LoVo (cell line): ENCODE measurements at places on chromosomes 2 and 18.
A peak's percentile ranks its signal among the peaks of the same experiment; 100 is the strongest.

- DNase-seq = no peak
Observed at GRCh38 chr18:11512096-11513025, 97.0 kb upstream of the SLC35G4 start.

DNA sequence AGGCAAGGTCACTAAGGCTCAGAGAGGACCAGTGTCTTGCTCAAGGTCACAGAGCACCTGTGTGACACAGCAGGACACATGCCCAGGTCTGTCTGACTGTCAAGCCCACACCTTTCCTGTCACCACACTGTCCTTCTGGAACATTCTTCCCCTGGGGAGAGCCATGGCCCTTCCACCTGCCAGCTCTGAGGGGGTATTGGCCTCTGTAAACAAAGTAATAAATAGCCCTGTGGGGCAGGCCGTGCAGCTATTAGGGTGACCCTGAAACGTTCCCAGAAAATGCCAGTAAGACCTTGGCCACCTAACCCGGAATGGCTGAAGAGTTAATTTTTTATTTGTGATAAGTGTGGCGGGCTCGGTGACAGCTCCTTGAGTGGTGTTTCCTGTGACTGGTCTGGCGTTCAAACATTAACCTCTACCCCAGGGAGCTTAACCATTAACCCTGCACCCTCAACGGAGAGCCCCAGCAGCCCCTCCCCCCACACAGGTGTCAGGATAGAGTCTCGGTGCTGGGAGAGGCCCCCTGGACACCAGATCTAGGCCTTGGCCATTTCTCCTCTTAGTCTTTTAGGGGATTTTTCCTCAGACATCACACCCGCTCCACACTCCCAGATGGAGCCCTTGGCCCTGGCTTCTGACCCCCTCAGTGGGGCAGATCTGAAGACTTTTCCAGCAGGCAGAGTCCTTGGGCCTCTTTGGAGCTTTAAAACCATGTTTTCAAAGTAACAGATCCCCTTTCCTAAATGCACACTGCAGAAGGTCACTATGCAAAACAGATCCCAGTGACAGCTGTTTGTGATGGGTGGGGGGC, 36.6 kb downstream of the SCTR start:
- DNase-seq = peak; percentile 38

DNA sequence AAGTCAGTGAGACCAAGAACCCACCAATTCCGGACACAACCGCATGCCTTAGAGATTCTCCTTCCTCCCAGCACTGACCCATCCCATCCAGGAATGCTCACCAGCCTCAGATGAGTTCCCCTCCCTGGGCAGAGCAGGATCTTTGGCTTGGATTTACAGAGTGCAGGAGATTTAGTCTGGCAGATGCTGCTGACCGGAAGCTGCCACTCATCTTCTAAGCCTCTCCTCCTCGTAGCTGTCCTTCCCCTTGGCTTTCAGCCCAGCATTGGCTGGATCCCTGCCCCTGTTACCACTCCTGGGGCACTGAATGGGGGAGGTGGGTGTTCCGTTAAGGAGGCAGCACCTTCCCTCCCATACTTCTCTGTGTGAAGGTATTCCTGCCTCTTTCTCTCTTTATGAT, 53.2 kb downstream of the VWA3B start:
- no peak for DNase-seq

DNA sequence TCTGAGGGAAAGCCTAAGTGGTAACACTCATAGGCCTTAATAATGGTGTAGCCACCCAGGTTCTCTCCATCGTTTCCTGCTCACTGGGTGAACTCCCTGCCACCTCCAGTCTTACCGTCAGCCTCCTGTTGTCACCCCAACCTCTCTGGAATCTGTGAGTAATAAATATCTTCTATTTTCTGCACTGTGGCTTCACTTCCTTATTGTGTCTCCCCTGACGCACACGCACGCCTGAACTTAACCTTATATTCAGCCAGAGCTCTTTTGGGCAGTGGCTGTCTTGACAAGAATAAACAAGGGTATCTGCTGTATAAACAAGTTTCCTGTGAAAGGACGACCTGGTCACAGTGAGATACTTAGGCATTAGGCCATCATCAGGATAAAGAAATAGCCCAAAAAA, 467.2 kb downstream of the SPAG16 start:
- no peak for DNase-seq

DNA sequence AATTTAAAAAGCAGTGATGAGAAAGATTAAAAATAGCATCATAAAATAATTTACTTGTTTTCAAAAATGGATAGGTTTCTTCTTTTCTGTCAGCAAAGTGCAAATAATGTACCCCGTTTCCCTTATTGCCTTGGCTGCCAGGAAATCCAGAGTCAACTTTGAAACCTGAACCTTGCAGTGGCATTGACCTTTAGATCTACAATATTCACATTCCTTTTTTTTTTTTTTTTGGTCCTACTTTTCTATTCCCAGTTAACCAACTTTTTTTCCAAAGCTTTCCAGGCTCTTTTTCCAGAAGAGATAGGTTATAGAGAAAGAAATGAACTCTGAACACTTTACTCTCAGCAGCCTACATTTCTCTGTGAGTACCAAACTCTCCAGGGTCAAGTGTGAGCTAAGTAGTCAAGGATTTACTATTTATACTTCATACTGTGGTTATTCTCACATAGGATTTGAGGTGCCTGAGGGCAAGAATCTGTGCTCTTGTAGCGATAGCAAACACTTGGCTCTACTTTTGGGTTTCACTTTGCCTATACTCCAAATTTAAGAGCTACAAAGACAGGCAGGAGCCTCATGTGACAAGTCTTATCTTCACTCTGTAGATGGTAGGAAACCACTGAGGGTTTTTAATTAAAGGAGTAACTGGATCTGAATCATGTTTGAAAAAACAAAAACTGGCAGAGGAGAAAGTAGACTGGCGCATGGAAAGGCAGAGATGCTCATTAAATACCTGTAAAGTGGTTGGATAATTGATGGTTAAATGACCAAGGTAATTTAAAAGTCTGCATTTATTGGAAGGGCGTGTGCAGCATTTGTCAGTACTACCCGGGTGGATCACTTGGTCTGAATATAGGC, 63.2 kb upstream of the TMEM17 start:
- DNase-seq = peak; percentile 20

GRCh38 chr18:60684843-60685513, 312.4 kb upstream of the MC4R start:
- DNase-seq = peak; percentile 33

- DNase-seq = no peak
Observed at GRCh38 chr2:170576296-170576695, 138.8 kb upstream of the SP5 start.

- DNase-seq = no peak
Observed at GRCh38 chr2:162043132-162043531, 30.9 kb downstream of the DPP4 start.

GRCh38 chr2:43133708-43134570, 92.5 kb downstream of the ZFP36L2 start:
- DNase-seq = no peak

DNA sequence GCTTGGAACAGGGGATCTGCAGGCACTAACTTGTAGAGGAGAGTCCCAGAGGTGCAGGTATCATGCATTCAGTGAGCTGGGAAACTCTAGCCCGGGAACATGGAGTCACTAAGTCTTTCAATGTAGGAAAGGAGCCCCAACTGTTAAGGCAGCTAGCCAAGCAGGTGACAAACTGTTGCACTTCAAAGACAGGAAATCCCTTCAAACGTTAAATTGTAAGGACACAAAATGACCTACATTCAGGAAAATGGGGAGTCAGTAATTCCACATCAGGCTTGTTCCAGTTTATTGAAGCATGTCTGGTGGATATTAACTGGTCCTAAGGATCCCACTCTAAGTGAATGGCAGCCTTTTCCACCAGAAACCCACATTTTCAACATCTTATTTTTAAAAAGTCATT, 364.5 kb downstream of the MTX2 start:
- DNase-seq = no peak

- no peak for DNase-seq
Observed at GRCh38 chr2:106876699-106877098, 9.3 kb downstream of the ST6GAL2 start.

DNA sequence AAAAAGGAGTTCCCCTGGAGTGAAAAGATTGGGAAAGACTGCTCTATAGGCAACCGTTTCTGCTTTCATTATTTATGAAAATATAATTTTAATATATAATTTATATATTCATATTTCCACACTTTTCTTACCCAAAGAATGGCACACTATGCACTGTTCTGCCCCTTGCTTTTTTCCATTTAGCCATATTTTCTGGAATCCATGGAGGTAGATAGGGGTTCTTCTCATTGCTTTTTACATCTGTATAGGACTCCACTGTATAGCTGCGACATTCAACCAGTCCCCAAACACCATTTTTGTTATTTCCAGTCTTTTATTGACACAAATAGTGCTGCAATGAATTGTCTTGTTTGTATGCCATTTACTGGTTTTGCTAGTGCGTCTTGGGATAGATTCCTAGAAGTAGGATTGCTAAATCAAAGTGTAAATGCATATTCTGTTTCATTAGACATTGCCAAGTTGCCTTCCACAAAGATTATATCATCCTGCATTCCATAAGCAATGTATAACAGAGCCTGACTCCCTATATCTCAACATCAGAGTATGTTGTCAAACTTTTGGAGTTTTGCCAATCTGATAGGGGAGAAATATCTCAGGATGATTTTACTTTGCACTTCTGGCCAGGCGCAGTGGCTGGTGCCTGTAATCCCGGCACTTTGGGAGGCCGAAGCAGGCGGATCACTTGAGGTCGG, 26.6 kb upstream of the TCF7L1 start:
- DNase-seq = no peak

GRCh38 chr2:208906330-208906729, 499.7 kb downstream of the PTH2R start:
- no peak for DNase-seq

DNA sequence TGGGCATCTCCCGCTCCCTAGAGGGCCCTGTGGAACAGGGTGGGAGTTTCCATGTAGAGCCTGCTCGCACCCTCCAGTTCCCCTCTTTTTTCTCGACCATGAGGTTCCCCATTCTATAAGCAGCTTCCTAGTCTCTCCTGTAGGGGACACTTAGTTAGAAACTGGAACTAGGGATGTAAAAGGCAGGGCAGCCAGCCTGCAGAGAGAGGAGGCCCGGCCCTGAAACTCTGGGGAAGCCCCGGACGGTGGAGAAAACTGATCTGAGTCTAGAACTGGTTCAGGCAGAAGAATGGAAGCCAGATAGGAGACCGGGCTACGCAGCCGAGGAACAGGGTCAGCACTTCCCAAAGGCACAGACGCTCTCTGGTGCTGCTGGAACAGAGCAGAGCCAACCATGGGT, 51.6 kb upstream of the ATG16L1 start:
- no peak for DNase-seq

DNA sequence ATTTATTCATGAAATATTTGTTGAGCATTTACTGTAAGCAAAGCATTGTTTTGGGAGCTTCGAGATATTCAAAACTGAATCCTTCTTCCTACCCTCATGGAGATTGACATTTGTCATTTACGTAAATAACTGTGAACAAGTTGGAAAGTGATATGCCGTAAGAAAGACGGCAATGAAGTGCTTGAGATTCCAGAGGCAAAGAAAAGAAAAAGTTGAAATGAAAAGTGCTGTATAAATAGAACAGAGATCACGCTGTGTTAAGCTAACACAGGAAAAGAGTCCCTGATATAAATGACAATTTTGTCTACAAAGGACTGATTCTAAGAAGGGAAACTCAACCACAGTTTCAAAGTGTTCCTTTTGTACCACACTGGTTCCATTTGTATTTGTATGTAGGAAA, 1.8 kb downstream of the CHRNA1 start:
- DNase-seq = no peak

GRCh38 chr2:223219872-223220657, 168.1 kb downstream of the KCNE4 start:
- no peak for DNase-seq

DNA sequence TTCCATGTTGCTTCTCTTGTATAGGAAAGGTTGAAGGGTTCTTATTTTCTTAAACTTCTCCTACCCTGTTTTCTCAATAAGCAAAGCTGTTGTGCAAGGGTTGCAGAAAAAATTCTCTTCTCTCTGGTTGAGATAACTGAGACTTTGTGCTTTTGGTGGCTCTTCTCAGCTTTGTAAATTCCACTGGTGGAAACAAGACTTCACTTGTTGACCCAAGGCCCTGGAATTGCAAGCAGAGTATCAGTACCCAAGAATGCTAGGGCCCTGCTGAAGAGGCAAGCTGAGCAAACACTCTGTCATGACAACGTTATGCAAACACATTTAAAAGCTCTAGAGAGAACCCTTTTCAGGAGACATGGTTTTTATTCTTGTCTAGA, 294.7 kb upstream of the EPAS1 start:
- no peak for DNase-seq

DNA sequence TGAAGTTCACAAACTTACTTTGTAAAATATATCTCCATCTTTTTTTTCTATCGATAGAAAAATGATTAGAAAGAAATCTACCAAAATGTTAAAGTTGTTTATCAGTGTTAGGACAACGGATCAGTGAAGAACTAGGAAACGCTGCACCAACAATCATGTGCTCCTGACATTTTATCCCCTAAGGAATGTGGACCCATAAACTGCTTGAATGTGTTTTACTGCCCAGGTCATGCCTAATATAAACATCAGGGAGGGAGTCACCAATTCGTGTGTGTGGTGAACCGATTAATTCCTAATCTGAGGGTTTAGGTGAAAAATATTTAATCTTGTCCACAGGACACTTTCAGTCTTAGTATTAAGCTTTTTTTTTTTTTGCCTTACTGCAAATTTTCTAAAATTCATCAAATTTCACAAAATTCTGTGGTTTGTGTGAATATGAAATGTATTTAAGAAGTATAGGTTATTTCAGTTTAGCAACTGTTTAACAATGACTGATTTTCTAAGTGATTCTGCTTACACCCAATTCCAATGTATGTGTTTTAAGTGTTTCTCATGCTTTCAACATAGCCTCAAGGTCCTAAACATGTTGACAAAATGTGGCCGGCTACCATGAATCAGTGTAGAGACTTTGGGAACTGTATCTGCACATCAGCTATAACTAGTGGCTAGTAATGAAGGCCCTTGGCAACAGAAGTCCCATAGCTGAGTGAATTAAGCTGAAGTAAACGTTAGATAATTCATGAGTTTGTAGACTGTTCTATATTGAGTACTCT, 11.1 kb upstream of the KIDINS220 start:
- DNase-seq = no peak

DNA sequence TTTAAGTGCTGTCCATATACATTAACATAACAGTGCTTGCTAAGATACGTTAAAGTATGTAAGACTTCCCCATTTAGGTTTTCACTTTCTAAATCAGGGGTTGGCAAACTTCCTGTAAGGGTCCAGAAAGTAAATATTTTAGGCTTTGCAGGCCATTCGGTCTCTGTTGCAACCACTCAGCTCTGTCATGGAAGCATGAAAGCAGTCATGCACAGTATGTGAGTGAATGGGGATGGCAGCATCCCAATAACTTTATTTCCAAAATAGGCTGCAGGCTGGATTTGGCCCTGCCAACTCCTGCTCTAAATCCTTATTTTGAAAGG, 128.7 kb downstream of the PLA2R1 start:
- no peak for DNase-seq

DNA sequence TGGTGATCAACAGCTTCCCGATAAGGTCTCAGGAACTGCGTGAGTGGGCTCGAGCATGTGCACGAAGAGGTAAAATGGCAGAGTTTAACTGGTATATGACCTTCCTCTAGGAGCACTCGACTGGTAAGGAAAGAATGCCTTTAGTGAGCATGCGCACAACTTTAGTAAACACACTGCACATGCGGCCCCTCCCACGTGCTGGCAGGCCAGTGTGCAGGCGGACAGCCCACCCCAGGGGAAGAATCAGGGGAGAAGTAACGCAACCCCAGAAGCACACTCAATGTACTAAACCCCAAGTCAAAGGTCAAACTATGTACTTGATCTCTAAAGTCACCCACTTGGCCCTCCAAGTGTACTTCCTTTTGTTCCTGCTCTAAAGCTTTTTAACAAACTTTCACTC, 28.7 kb upstream of the SLC25A52 start:
- no peak for DNase-seq
